ENCODE measurements at places on chromosomes 3 and 15. TPM values are rescaled to one million over a fixed set of nuclear protein-coding genes. Genes with fewer than 3 reads are reported as not detected.

CACNA1D gene
- 1.2 TPM for total RNA-seq

SUSD5 gene
- total RNA-seq: 3.4 TPM

AADACL2 gene
- total RNA-seq: not detected

XCR1 gene
- not detected for total RNA-seq

MYZAP gene
- 1.0 TPM for total RNA-seq

LACTB gene
- total RNA-seq: 24.3 TPM

CADPS gene
- total RNA-seq: not detected

SLC28A1 gene
- not detected for total RNA-seq

MAPKBP1 gene
- 3.7 TPM for total RNA-seq

CCR1 gene
- total RNA-seq: not detected

ANKRD34C gene
- total RNA-seq: not detected

RARRES1 gene
- 7.6 TPM for total RNA-seq

ALDH1A2 gene
- not detected for total RNA-seq

RPS17 gene
- total RNA-seq: 3,980 TPM

CCDC9B gene
- 18.3 TPM for total RNA-seq

SI gene
- not detected for total RNA-seq

SOX2 gene
- 0.53 TPM for total RNA-seq

SOX14 gene
- total RNA-seq: not detected

CCDC13 gene
- total RNA-seq: 0.46 TPM

KNG1 gene
- total RNA-seq: not detected

SERINC4 gene
- not detected for total RNA-seq

PRR20G gene
- total RNA-seq: 0.80 TPM

Data from A549 treated with GW870086 at 1 μM for 4 hours (cell line).